ENCODE measurements at places on chromosomes 6 and 20. TPM values are rescaled to one million over a fixed set of nuclear protein-coding genes. Genes with fewer than 3 reads are reported as not detected.
A peak's percentile ranks its signal among the peaks of the same experiment; 100 is the strongest.

- DNase-seq = no peak
These were observed 25.1 kb downstream of the PIGT start for GRCh38 chr20:45440891-45441685.

Gene XPO5
- total RNA-seq = 30.0 TPM

DNA sequence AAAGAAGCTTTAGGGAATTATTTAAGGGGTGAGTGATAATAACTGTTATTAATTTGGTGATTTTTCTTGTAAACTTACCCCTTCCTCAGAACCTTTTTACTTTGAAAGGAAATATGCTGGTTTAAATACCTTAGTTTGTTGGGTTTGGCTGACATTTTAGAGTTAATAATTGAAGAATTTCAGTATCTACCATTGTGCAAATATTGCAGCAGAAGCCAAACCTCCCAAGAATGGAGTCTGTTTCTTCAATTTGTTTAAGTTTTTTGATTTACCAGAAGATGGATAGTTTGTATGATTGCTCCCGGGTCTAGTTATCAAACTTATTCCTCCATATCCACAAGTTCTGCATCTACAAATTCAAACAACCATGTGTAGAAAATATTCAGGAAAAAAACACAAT is 77.1 kb downstream of the ATRN start:
- no peak for DNase-seq

Gene GTPBP2
- total RNA-seq = 34.2 TPM

- no peak for DNase-seq
These were observed 395.3 kb upstream of the BTBD3 start for GRCh38 chr20:11522366-11522741.

DNA sequence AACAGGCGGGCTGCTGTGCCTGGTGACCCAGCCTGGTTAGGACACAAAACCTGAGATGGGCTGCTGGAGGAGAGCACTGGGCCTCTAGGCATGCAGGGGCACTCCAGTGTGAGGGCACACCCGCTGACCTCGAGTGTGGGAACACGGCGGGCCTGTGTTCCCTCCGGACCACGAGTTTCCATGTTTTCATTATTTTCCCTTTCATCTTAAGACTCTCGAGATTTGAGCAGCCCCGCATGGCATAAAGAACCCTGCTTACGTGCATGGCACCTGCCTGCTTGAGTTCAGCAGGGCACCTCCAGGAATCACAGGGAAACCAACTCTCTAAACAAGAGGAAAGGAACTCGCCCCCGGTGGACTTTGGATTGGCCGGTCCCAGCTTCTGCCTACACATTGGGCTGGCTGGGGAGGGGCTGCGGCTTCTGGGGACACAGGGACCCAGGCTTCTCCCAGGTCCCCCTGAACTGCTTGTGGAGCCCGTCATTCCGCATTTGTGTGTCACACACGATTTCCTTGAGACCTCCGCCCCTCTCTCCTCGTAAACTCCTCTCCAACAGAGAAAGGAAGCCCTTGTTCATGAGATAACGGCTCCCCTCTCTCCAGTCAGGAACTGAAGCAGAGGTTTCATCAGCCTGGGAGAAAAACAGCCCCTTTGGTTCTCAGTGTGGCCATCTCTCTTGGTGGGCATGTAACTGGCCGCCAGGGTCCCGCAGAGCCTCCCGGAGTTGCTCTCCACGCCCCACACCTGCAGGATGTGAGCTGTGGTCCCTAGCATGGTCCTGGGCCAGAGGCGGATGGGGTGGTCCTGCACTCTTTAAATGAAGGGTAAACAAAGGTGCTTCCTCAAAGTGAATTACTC is 181.8 kb downstream of the TTLL2 start:
- DNase-seq = no peak

DNA sequence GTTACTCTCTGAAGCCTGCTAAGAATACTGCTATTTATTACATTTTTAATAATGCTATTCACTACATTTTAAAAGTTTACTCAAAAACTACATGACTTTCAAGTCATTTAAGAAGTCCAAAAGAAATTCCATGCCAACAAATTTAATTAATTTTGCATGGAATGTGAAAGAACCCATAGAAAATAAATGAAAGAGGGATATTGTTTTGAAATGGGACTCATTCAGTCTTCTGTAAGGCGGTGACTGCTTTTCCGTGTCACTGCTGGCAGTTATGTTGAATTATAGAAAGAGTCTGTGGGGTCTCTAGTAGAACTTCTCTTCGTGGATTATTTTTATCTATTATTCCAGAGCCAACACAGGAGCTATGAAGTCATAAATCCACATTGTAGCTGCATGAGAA is 211.2 kb downstream of the LAMA2 start:
- no peak for DNase-seq

Gene LY86
- not detected for total RNA-seq

Gene TRIM15
- total RNA-seq = not detected

Gene C6orf52
- not detected for total RNA-seq

Gene GUCA1A
- total RNA-seq = under 0.01 TPM

DNA sequence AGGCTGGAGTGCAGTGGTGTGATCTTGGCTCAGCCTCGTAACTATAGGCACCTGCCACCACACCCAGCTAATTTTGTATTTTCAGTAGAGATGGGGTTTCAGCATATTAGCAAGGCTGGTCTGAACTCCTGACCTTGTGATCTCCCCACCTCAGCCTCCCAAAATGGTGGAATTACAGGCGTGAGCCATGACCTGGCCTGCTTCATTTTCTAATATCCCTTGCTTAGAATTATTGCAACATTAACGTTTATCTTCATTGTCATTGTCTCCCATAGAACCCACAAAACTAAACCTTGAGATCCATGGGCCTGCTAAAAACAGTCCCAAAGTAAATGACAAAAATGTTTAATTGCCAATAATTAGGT is 6.1 kb downstream of the EEF1A1 start:
- DNase-seq = peak; percentile 34
